Placental pericyte (primary cell): ENCODE measurements at places on chromosomes 6 and 20. TPM values are rescaled to one million over a fixed set of nuclear protein-coding genes. Genes with fewer than 3 reads are reported as not detected.

Gene PRDM13
- total RNA-seq, result not detected in 2 replicates

Gene PLCB4
- total RNA-seq, result 2.2 and 5.0 TPM in 2 replicates

Gene PROKR2
- total RNA-seq, result not detected in 2 replicates

Gene TREM1
- total RNA-seq, result 0.29 and 0.44 TPM in 2 replicates

Gene GTSF1L
- total RNA-seq, result not detected in 2 replicates

Gene CCM2L
- not detected in 2 replicates for total RNA-seq

Gene RAET1L
- total RNA-seq, result not detected in 2 replicates

Gene FRK
- total RNA-seq, result 0.29 and 0.44 TPM in 2 replicates

Gene HLA-DRA
- 0.22 and 0.72 TPM in 2 replicates for total RNA-seq

Gene KIAA1755
- total RNA-seq, result 0.22 and 1.7 TPM in 2 replicates

Gene GTF2H4
- 9.4 and 17.6 TPM in 2 replicates for total RNA-seq

Gene SPDEF
- not detected in 2 replicates for total RNA-seq

Gene ADAM33
- 11.4 and 19.5 TPM in 2 replicates for total RNA-seq

Gene PXDC1
- 65.0 and 86.7 TPM in 2 replicates for total RNA-seq

Gene SNAP91
- total RNA-seq, result under 0.01 TPM in 1 of 2 replicates, not detected in the other

Gene KIF25
- 0.14 and 0.22 TPM in 2 replicates for total RNA-seq

Gene HLA-DRB5
- 0.14 TPM in 1 of 2 replicates, not detected in the other for total RNA-seq

Gene TTK
- total RNA-seq, result 1.5 and 54.8 TPM in 2 replicates

Gene KCNB1
- under 0.01 TPM in 1 of 2 replicates, not detected in the other for total RNA-seq

Gene RSPH9
- total RNA-seq, result 0.43 and 0.66 TPM in 2 replicates

Gene LPA
- total RNA-seq, result not detected in 2 replicates
